Progenitor cell of endocrine pancreas (in vitro differentiated cells): ENCODE measurements at places on chromosomes 4 and X.

- no peak overlapping the region for H3K27ac ChIP-seq
- H3K4me3 ChIP-seq = no peak overlapping the region
- peaks cover 6% of the 10 kb centered on the region for H3K4me1 ChIP-seq
- H3K36me3 ChIP-seq = peaks cover 26% of the 10 kb centered on the region
These were observed 19.2 kb downstream of the LNX1 start for GRCh38 chr4:53571936-53572599.

- no peak overlapping the region for H3K27ac ChIP-seq
- no peak for DNase-seq
- H3K4me3 ChIP-seq = no peak overlapping the region
These were observed 930.9 kb downstream of the DMD start for GRCh38 chrX:32280489-32280888.

DNA sequence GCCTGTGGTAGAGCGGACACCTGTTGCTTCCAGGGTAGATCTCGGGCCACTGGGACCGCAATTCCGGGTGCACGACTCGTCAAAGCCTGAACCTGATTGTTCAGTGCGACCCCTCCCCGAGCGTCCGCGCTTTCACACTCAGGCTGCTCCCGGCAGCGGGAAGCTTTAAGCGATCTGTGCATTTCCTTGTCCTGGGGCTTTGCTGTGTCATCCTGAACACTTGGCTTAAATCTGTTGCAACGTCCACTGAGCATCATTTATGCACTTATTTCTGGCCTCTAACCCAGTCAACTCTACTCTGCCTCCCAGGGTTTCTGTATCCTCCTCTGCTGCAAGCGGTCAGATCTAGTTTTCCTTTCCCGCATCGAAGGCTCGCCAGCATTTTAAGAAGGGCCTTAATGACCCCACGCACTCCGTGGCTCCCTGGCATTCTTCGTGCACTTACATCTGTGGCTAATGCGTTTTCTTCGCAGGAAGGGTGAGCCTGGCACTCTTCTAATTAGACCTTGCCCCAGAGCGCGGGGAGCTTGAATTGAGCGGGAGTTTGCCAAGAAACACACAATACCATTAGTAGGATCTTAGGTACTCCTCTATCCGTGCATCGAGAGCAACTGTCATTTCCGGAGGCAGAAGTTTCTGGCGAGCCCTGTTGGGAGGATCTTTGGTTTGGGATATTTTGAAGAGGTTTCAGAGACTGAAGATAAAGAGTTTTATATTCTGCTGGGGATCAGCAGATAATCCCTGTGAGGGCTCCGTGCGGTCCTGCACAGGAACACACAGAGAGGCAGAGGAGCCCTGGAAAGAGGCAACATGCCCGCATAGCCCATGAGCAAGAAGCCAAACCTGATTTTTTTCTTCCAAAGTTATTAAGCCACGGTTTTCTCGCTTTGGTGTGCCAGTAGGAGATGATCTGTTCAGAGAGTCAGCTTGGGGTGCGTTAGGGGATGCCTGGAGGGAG is 654 bp upstream of the DDIT4L start:
- peaks cover 15% of the 10 kb centered on the region for H3K4me1 ChIP-seq
- no peak for DNase-seq
- peak overlapping the region; percentile 81 for H3K4me3 ChIP-seq
- peaks cover 1% of the 10 kb centered on the region for H3K36me3 ChIP-seq

DNA sequence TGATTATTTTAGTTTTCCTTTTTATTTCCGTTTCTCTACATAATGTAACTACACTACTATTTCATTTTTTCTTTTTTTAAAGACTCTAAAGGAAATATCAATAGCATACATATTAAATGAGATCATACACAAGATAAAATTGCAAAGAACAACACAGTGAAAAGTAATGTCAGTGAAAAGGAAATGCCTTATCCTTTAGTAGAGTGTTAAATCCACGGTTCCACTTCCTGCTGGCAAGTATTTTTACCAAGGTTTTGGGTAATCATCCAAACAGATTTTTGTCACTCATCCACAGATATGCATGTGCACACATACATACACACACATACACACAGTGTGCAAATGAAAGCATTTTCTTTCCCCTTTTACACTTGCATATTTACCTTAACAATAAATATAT is 548.9 kb downstream of the PPP4R3C start:
- no peaks in the 10 kb centered on the region for H3K27me3 ChIP-seq
- no peaks in the 10 kb centered on the region for H3K36me3 ChIP-seq
- no peak overlapping the region for H3K27ac ChIP-seq
- H3K4me1 ChIP-seq = peaks cover 2% of the 10 kb centered on the region
- no peak overlapping the region for H3K4me3 ChIP-seq

- H3K36me3 ChIP-seq = peaks cover 10% of the 10 kb centered on the region
- H3K4me3 ChIP-seq = no peak overlapping the region
- peaks cover 4% of the 10 kb centered on the region for H3K4me1 ChIP-seq
- DNase-seq = no peak
- H3K27me3 ChIP-seq = no peaks in the 10 kb centered on the region
These were observed 189.7 kb downstream of the PDGFC start for GRCh38 chr4:156781852-156782251.

GRCh38 chrX:13536551-13536950 is 32.9 kb upstream of the EGFL6 start:
- H3K27ac ChIP-seq = no peak overlapping the region
- DNase-seq = no peak
- no peaks in the 10 kb centered on the region for H3K4me1 ChIP-seq
- H3K27me3 ChIP-seq = no peaks in the 10 kb centered on the region
- no peaks in the 10 kb centered on the region for H3K36me3 ChIP-seq
- H3K4me3 ChIP-seq = no peak overlapping the region

GRCh38 chrX:87299563-87300160 is 217.9 kb upstream of the KLHL4 start:
- DNase-seq = no peak
- no peaks in the 10 kb centered on the region for H3K27me3 ChIP-seq
- H3K4me3 ChIP-seq = no peak overlapping the region
- no peak overlapping the region for H3K27ac ChIP-seq
- no peaks in the 10 kb centered on the region for H3K36me3 ChIP-seq

- H3K4me3 ChIP-seq = no peak overlapping the region
- no peaks in the 10 kb centered on the region for H3K4me1 ChIP-seq
- no peak for DNase-seq
- H3K27ac ChIP-seq = peak overlapping the region; percentile 77
- no peaks in the 10 kb centered on the region for H3K36me3 ChIP-seq
These were observed 3.8 kb downstream of the ASMT start for GRCh38 chrX:1618689-1619088.

DNA sequence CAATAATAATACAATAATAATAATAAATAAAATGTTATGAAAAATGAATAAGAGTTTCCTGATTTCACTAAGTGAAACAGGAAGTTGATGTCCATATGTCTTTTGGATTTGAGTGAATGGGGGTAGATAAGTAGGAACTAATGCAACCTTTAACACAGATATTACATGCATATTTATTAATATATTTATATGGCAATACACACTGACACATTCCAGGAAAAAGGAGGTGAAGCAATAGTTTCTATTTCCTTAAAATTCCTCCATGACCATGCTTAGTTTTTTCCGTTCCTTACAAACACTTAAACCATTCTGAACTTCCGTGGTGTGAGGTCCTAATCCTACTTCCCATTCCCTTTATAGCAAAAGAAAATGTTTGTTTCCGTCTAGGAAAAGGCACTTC is 48.3 kb downstream of the ATXN3L start:
- no peaks in the 10 kb centered on the region for H3K27me3 ChIP-seq
- H3K4me3 ChIP-seq = no peak overlapping the region
- no peak for DNase-seq
- H3K36me3 ChIP-seq = no peaks in the 10 kb centered on the region
- H3K4me1 ChIP-seq = no peaks in the 10 kb centered on the region
- H3K27ac ChIP-seq = no peak overlapping the region

GRCh38 chrX:15430584-15430983 is 46.4 kb upstream of the VEGFD start:
- no peaks in the 10 kb centered on the region for H3K36me3 ChIP-seq
- no peak overlapping the region for H3K27ac ChIP-seq
- H3K4me3 ChIP-seq = no peak overlapping the region

DNA sequence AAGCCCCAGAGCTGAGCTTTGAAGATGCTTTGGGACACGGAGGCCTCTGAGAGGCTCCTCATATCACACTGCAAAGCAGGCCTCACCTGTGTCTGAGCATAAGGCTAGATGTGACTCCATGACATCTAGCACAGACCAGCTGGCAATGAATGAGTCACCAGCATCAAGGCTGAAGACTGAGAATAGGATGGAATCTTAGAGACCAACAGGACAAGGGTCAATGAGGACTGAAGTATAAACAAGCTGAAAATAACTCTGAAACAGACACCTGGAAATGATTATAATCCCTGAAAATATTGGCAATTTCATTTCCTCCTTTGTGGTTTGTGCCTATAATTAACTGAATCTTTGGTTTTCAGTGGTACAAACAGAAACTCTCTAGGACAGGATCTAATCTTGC is 87.1 kb upstream of the PRPS1 start:
- H3K36me3 ChIP-seq = no peaks in the 10 kb centered on the region
- H3K27ac ChIP-seq = peak overlapping the region; percentile 82
- no peak overlapping the region for H3K4me3 ChIP-seq

DNA sequence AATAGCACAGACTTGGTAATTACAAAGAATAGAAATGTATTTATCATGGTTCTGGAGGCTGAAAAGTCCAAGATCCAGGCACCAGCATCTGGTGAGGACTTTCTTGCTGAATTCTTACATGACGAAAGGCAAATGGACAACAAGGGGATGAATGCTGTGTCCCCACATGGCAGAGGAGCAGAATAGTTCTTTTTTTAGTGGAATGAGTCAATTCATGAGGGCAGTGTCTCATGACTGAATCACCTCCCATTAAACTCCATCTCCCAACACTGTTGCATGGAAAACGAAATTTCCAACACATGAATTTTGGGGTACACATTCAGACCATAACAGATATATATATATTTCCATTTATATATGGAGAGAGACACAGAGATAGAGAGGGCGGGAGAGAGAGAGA is 628.3 kb downstream of the TRIML1 start:
- H3K4me3 ChIP-seq = no peak overlapping the region
- H3K36me3 ChIP-seq = no peaks in the 10 kb centered on the region
- H3K27ac ChIP-seq = no peak overlapping the region
- no peaks in the 10 kb centered on the region for H3K4me1 ChIP-seq
- no peaks in the 10 kb centered on the region for H3K27me3 ChIP-seq

DNA sequence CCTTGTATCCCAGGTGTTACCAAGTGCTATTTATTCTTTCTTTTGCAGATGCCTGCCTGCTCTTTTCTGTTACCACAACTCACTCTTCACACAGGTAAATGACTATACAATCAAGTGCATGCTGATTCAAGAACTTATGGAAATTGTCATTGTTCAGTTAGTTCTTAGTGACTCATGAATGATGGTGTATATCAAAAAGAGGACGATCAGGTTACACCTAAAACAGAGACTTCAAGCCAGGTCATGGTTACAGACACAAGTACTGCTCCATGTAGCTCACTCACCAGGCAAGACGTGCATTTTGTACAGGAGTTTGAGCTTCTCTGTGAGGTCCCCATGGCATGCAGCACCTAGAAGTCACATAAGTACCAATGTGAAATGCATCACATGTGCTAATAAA is 59.3 kb upstream of the UCP1 start:
- peaks cover 40% of the 10 kb centered on the region for H3K36me3 ChIP-seq
- H3K27me3 ChIP-seq = no peaks in the 10 kb centered on the region
- H3K4me1 ChIP-seq = no peaks in the 10 kb centered on the region
- no peak for DNase-seq

DNA sequence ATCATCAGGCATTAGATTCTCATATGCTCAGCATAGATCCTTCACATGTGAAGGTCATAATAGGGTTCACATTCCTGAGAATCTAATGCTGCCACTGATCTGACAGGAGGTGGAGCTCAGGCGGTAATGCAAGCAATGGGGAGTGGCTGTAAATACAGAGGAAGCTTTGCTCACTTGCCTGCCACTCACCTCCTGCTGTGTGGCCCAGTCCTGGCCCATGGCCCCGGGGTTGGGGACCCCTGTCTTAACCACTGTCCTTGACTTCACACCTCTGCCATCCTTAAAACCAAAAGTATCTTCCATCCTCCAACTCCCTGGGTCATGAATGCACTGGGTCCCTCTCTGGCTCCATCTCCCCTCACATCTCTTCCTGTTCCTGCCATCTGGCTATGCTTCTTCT is 129.1 kb downstream of the HMX1 start:
- no peak overlapping the region for H3K4me3 ChIP-seq
- peaks cover 7% of the 10 kb centered on the region for H3K4me1 ChIP-seq

DNA sequence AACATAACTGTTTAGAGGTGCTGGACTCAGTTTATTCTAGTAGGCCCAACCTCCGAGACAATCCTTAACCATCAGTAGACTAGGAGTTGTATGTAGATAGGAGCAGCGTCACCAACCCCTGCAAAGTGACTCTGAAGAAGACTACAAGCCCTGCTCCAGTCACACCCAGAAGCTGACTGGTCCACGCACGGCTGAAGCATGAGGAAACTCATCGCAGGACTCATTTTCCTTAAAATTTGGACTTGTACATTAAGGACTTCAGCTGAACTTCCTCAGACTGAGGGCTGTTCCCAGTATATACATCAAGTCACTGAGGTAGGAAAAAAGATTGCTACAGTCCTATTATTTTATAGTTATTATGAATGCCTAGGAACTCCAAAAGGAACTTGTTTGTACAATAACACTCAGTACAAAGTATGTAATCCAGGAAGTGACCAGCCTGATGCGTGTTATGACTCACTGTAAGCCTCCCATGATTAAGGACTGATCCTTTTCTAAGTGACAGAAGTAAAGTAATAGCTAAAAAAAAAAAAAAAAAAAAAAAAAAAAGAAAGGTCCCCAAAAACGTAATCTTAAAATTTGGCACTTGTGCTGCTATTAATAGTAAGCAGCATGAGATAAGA is 41.6 kb upstream of the UGT2B7 start:
- no peak overlapping the region for H3K4me3 ChIP-seq
- H3K4me1 ChIP-seq = peaks cover 40% of the 10 kb centered on the region
- H3K36me3 ChIP-seq = peaks cover 8% of the 10 kb centered on the region
- no peak overlapping the region for H3K27ac ChIP-seq

DNA sequence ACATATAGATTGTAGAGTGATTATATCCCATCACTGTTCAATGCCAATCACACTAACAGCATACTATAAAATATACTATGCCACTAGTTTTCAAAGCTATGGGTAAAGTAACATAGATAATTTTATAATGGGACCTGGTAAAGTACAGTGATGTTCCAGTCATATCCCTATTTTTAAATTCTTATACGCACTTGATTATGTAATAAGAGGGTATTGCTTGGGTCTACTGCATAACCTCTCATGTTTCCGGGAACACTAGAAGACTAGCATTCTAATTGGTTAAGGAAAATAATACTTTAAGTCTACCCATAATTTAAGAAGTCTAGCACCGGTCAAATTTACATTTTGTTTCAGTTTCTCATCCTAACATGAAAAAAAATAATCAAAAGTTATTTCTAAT is 275.1 kb downstream of the CHIC1 start:
- no peak for DNase-seq
- H3K4me3 ChIP-seq = no peak overlapping the region
- no peaks in the 10 kb centered on the region for H3K36me3 ChIP-seq
- H3K27ac ChIP-seq = no peak overlapping the region
- no peaks in the 10 kb centered on the region for H3K27me3 ChIP-seq

GRCh38 chr4:38109896-38110295 is 149.7 kb downstream of the PTTG2 start:
- peaks cover 63% of the 10 kb centered on the region for H3K4me1 ChIP-seq
- DNase-seq = no peak
- peak overlapping the region; percentile 3 for H3K4me3 ChIP-seq
- no peaks in the 10 kb centered on the region for H3K27me3 ChIP-seq
- peak overlapping the region; percentile 91 for H3K27ac ChIP-seq
